NCI-H345 (cell line): ENCODE measurements at places on chromosomes 2 and 18.

GRCh38 chr18:24764766-24765165 lies 304.3 kb downstream of the HRH4 start:
- no peak for DNase-seq

DNA sequence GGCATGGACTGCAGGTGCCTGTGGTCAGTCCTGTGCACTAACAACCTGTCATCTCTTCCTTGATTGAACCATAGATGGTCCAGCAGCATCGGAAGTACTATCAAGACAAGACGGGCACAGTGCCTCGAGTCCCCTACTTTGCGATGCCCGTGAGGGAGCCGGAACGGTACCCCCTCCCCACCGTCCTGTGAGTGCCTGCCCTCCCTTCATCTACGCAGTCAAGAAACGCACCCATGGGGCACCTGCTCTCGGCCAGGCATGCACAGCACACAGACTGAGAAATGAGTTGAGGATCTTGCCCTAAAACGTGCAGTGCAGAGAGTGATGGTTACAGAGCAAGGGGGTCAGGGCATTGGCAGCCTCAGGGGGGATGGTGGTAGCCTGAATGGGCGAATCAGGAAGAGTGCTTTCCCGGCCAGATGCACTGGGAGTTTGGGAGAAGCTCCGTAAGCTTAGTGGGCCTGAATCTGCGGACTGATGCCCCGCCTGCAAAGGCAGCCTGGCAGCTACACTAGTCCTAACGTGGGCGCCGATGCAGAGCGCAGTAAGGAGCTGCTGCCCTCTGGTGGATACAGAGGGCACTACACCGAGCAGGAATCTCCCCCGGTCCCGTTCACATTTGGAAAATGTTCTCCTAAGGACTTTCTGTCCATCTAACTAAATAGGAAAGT lies 63.6 kb downstream of the CIB4 start:
- peak; percentile 85 for DNase-seq

DNA sequence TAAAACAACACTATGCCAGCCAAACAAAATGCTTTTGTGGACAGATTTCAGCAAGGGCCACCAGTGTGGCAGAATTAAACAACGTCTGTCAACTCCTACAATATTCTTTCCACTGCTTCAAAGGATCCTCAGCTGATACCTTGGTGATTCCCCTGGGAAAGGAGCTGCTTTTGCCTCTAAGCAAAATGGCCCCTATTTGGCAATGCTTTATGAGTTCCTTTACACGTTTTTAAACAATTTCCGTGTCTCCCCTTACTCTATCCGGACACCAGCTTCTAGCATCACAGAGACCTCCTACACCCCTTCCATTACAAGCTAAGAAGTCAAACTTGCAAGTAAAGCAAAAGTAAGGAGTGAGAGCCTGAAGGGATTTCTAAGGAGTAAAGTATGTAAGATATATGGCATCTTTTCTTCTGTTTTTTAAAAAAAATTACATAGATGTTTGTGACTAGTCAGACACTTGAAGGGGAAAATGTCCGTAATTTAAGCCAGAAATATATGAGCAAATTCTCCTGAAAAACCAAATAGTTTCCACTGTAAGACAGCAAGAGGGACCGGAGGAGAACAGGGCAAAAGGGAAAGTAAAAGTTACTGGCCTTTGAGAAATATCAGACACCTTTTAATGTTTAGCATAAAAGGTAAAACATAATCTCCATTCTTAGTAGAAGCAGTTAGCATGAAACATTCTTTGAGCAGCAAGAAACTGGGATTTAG lies 1.9 kb downstream of the SOS1 start:
- DNase-seq = no peak

DNA sequence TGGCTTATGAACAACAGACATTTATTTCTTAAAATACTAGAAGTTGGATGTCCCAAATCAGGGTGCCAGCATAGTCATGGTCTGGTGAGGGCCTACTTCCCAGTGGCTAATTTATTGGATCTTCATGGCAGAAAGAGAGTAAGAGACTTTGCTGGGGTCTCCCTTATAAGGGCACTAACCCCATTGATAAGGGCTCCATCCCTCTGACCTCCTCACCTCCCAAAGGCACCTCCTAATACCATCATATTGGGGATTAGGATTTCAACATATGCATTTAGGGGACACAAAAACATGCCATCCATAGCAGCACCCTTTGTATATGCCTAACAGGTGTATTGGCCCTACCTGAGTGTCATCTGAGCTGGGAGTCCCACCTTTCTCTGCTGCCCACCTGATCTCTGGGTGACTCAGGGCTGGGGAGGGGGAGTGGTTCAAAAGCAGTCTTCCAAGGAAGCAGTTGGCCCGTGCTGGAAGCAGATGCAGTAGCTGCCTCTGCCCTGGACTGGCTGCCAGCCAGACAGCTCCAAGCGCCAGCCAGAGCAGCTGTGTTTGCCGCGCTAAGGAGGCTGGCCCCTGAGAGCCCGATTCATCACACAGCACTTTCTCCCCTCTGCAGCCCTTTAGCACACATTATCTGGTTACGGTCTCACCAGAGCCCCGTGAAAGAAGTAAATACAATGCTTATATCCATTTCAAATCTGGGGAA lies 84.6 kb downstream of the SMAD7 start:
- peak; percentile 89 for DNase-seq

GRCh38 chr18:44231936-44232335 lies 448.8 kb upstream of the SETBP1 start:
- no peak for DNase-seq

DNA sequence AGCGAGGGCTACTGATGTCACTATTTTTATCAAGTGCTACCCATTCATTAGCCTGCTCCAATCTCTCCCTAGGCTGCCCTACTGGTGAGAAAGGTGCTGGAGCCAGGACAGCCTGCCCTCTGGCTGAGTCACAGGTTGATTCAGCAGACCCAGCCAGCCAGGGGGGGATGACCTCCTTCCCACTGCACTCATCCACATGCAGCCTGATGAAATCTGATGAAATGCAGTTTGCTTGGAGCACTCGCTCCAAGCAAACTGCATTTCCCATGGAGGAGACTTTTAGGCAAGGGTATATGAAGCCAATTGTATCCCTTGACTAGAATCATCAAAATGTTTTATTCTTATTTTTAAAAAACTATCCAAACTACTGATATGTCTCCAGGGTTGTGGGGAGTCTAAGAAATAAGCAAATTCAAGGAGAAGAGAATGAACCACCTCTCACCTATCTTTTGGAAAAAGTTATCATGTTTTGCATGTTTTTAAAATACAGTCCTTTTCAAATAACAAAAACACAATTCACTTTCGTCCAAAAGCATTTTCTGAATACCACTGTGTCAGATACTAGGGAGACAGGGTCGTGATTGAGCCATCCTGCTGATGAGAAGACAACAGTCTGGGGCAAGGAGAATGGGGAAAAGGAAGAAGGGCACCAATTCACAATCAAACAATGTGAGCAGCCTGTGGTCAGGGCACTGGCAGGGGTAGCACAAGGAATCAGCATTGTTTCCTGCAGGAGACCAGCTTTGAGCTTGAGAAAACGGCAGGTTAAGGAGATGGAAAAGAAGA lies 128.3 kb downstream of the AFF3 start:
- peak; percentile 21 for DNase-seq

- DNase-seq = no peak
Observed at GRCh38 chr2:224156436-224156835, 117.3 kb upstream of the SERPINE2 start.

DNA sequence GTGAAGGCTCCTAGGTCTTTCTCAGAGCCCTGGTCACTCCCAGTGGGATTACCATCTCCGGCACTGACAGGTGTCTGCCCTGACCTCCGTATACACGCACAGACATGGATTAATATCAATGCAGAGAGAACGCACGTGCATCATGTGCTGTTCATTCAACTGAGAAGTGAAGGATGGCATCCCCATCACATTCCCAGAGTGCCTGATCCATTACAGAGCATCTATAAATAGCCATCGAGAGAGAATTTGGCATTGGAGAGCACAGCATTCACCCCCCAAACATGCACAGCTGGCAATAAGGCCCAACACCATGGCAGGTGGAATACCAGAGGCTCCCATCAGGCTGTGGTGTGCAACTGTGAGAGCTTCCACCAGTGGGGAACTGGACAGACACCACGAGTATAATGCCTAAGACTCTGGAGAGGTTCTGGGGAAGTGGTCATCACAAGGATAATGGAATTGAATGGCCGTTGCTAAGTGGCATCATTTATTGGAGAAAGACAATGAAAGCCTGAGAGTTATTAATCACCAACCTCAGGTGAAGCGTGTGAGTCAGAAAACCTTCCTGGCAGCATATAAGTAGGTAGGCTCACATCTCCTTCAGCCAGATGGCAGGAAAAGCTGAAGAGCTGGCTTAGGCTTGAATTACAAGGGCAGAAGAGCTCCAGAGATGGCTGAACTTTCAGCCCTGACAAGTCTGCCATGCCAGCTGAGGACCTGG lies 244.5 kb upstream of the ID2 start:
- no peak for DNase-seq

DNA sequence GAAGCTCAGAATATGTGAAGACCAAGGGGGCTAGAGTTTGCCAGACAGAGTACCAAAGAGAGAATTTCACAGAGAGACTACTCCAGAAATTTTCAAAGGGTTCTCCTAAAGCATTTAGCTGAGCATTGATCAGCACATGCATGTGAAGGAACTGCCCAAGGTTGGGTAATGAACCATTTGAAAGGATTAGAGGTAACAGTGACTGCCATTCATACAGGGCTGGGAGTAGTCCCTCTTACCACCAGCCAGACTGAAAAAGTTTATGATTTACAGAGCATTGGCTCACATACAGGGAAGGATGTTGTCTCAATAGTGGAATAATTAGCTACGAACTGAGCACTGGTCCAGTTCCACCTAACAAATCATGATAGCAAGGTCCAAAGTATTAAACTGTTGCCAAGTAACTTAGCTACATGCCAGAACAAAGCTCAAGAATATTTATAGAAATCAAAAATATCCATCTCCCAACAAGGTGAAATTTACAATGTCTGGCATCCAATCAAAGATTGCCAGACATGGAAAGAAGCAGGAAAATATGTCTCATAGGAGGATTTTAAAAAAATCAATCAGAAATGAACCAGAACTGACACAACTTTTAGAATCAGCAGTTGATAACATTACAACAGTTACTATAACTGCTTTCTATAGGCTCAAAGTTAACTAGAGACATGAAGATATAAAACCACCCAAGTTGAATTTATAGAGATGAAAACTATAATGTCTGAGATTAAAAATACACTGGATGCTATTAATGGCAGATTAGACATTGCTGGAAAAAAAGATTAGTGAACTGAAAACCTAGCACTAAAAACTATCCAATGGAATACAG lies 25.7 kb upstream of the RNF103 start:
- DNase-seq = no peak

- DNase-seq = no peak
Observed at GRCh38 chr2:28436525-28437051, 43.9 kb downstream of the FOSL2 start.

DNA sequence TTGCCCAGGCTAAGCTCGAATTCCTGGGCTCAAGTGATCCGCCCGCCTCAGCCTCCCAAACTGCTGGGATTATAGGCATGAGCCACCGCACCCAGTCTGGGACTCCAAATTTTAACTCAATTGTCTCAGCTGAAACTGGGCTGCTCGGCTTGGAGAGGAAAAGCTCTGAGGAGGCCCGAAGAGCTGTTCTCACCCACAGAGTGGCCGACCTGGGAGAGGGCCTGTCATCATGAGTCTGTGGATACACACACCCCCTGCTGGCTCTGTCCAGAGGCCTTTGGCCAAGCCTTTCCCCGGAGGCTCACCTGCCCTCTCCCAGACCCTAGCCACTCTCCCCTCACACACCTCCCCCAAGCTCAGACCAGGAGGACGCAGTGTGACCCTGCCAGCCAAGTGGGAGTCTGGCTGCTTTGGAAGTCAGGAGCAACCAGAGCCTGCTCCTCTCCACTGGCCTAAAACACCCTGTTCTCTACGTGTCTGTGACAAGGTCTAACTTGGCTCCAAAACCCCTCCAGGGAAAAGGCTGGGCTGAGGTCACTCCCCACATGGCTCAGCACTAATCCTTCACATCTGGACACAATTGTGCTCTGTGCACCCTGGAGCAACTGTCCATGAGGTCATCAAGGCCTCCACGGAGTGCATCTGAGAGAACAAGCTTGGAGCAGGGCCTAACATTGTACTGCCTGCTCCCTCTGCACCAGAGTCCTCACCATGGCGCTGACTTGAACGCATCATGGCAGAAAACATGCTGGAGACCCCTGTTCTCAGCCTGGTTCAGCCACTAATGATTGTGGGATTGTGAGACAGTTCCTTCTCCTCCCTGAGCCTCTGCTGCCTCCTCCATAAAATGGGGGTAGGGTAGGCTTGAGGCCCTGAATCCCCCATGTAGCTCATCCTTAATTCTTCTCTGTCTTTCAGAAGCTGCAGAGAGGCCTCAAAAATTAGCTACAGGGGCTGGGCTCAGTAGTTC lies 49.9 kb upstream of the RAB6C start:
- DNase-seq = no peak

- DNase-seq = no peak
Observed at GRCh38 chr2:98505311-98505808, 60.7 kb downstream of the INPP4A start.

- no peak for DNase-seq
Observed at GRCh38 chr18:22267225-22267624, 97.8 kb downstream of the GATA6 start.

GRCh38 chr2:223532161-223532560 lies 70.0 kb downstream of the SCG2 start:
- no peak for DNase-seq

- DNase-seq = no peak
Observed at GRCh38 chr2:113078350-113078839, 10.6 kb downstream of the IL1F10 start.

DNA sequence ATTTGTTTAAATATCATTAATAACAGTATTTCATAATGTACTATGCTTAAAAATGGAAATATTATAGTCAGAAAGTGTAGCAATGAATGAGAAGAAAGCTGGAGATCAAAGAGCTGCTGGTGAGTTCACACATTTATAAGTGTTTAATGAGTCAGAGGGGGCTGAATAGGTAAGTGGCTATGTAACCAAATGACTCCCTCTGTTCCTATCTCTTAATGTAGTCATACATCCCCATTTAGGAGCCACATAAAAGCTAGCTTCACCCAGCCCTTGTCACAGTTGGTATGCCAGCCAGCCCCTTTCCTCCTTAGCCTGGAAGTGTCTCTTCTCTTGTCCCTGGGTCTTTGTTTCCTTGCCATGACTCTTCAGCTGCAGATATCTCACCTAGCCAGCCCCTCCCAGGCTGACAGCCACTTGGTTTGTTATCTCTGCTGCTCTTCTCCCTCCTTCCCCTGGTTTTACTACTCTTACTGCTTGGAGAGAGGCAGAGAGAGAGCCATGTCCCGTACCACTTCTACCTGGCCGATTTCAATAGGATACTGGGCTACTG lies 438.6 kb upstream of the HNMT start:
- peak; percentile 56 for DNase-seq

GRCh38 chr2:96153291-96153713 lies 8.1 kb upstream of the DUSP2 start:
- DNase-seq = no peak

- no peak for DNase-seq
Observed at GRCh38 chr2:110881908-110882307, 149.5 kb downstream of the ACOXL start.
